Kidney glomerular epithelial cell (primary cell): ENCODE measurements at places on chromosomes 7 and 10.
A peak's percentile ranks its signal among the peaks of the same experiment; 100 is the strongest.

GRCh38 chr10:3043512-3044368 lies 23.6 kb upstream of the PFKP start:
- peak; percentile 86 for DNase-seq

DNA sequence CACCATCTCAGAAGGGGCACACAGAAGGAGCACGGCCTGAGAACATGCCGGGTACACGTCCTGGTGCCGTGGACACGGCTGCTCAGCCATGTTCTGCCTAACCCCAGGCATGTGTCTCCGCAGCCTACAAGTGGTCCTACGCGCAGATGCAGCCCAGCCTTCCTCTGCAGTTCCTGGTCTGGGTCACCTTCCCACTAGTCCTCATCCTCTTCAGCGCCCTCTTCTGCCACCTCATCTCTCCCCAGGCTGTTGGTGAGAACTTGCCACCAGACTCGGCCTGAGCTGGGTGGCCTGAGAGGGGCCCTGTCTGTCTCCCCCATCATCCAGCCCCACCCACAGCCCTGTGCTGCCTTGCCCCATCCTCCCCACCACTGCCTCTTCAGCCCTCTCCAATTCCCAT lies 5.3 kb downstream of the CLCN1 start:
- DNase-seq = no peak

GRCh38 chr7:25391295-25391861 lies 163.1 kb upstream of the NPVF start:
- DNase-seq = peak; percentile 60

DNA sequence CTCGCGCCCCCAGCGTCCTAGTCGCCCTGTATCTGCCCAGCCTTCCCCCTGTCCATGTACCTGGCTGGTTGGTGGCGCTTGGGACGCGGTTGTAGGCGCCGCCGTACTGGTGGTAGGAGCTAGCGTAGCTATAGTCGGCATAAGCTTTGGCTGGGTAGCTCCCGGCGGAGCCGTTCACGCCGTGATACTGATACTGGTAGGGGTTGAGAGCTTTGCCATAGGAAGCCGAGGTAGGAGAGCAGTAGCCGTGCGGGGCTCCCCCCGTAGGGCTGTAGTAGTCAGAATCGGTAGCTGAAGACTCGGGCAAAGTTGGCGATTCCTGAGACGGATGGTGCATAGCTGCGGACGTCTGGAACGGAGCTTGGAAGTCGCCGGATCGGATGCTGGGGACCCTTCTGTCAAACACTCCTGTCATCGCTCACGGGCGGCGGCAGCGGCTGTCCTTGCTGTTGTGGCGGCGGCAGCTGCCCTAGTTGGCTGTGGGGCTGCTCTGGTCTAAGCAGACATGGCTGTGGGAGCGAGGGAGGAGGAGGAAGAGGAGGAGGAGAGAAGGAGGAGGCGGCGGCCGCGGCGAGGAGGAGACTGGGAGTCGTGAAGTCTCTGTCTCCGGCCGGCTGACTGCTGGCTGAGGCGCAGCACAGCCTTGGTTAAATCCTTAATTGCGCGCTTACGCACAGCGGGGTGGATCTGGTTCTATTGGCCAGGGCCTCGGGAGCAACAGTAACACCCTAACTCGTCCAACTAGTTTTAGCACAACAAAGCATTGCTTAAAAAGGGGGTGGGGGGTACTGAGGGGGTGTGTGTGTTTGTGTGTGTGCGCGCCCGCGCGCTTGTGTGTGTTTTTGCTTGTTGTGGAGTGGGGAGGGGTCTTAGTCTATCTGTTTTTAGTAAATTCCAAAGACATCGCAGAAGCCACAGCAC lies at the start of gene DLX5:
DLX5 (minus strand) TSS at position 623 of the 921 bp plus-strand sequence; CDS start at position 415, 208 bp downstream.
- DNase-seq = no peak

DNA sequence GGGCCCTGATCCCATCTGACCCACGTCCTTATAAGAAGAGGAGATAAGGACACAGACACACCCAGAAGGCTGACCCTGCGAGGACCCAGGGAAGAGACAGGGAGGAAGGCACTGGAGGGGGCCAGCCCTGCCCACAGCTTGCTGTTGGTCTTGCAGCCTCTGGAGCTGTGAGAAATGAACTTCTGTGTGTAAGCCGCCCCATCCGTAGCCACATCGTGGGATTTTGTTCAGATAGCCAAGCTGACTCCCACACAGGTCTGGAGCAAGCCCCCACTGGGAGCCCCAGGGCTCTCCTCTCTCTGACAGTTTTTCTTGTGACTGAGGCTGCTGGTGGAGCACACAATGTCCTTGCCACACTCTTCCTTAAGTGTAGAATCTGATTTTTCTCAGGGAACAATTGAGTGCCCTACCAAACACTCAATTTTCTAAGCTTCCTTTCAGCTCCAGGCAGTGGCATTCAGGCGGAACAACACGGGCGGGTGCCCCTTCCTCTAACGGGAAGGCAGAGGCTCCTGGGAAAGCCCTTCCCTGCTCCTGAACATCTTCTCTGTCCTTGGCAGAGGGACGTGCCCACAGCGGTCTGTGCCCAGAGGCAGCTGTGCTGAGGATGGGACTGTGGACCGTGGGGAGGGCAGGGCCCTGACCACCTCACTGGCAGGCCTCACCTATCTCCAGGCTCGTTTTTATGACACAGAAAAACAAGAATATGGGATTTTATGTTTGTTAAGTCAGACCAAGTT lies 160.6 kb upstream of the SHH start:
- DNase-seq = no peak

- DNase-seq = no peak
Observed at GRCh38 chr10:123136806-123137642, 1.3 kb downstream of the HMX3 start.

GRCh38 chr10:1142596-1142995 lies 86.4 kb downstream of the WDR37 start:
- no peak for DNase-seq

DNA sequence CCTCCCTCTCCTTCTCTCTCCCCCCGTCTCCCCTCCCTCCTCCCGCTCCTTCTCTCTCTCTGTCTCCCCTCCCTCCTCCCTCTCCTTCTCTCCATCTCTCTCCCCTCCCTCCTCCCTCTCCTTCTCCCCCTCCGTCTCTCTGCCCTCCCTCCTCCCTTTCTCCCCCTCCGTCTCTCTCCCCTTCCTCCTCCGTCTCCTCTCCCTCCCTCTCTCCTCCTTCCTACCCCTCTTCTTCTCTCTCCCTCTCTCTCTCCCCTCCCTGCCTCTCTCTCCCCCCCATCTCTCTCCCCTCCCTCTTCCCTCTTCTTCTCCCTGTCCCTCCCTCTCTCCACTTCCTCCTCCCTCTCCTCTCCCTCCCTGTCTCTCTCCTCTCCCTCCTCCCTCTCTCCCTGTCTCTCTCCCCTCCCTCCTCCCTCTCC lies 32.2 kb downstream of the AP5Z1 start:
- no peak for DNase-seq

DNA sequence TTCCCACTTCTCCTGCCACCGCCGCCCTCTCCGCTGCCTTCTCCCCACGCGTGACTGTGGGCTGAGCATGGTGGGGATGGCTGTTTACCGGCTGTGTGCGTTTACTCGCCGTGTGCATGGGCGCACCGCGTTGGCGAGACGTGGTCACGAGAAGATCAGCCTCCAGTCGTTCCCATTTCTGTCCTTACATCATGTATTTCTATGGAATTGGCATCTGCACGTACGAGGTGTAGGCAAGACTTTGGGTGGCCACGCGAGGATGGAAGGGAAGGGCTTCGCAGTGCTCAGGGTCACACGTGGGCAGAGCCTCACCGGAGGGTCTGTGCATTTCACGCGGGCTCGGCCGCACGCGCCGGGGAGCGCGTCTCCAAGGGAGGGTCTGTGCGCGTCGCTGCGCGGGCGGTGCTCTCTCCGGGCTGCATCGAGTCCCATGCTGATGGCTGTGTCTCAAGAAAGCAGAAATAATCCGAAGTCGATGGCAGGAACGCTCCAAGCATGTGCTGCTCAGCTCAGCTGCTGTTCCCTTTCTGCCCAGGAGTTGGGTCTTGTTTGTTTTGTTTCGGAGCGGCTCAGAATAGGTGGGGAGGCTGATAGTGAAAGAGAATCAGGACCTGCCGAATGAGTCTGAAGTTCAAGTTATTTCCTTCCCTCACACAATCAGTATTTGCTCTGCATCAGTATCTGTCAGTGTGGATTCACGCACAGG lies 973 bp downstream of the CAMK1D start:
- peak; percentile 24 for DNase-seq

- peak; percentile 28 for DNase-seq
Observed at GRCh38 chr10:121774404-121774803, 153.4 kb downstream of the ATE1 start.

DNA sequence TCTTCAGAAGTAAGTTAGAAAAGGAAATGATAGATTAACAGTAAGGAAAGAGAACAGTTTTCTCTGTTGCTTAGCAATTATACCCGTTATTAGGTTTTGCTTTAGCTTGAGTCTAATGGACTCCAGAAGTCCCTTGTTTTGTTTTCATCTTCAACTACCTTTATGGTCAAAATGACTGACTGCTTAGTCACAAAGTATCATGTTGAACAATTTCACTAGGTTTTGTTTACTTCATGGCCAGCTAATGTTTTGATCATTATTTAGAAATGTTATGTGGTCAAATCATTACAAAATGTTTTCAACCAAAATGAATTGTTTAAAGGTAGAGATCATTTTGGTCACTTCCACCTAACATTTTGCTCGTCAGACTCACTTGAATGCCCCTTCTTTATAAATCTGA lies 1.9 kb downstream of the UBN2 start:
- DNase-seq = peak; percentile 18

DNA sequence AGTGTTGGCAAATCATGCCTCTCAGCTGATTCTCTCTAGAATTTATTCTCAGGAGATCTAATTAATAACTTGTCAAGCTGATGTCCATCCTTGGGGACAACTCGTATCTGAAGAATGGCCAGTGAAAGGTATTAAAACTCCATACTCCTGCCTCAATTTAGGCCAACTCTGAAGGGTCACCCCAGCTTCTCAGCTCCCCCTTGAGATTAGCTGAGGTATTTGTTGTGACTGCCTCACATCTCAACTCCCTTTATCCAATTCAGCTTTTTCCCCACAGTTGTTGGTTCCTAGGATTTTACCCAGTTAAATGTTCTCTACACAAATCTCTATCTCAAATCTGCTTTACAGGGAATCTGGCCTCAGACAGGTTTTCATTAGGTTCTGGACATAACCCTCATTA lies 182.4 kb downstream of the MALRD1 start:
- DNase-seq = no peak

- DNase-seq = no peak
Observed at GRCh38 chr10:24324651-24325050, 115.7 kb downstream of the KIAA1217 start.

DNA sequence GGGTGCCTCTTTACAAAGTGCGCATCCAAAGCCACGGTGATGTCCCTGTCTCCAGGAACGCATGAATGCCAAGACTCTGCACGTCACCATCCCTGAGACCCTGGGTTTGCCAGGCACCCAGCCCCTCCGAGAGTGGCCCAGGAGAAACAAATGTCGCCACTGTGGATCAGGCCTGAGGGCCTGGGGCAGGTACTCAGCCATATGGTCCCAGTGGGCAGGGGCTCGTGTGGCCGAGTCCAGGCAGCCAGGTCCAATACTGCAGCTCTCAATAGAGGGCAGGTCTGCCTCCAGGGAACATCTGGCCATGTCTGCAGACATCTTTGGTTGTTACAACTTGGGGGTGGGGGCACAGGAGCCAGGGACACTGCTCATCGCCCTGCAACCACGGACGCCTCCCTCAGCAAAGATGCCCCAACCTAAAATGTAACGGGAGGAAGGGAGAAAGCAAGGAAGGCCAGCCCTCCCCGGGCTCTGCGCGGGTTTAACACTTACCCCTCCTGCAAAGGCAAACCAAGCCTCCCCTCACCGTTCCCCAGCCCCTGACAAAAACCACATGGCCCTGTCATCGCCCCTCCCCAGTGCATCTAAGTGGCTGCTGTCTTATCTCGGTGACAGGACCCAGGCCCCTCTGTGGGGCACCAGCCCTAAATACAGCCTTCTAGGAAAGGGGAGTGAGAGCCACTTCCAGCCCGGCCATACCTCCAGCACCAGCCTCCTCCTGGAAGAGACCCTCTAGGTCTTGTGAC lies 10.3 kb upstream of the PAPOLB start:
- DNase-seq = no peak

GRCh38 chr10:47454780-47455058 lies 29.2 kb downstream of the ANXA8 start:
- DNase-seq = no peak
